ENCODE measurements at places on chromosomes 3 and 15.

GRCh38 chr15:58459560-58459959, 27.8 kb downstream of the LIPC start:
- DNase-seq: no peak

- no peak for DNase-seq
These were observed 95.3 kb downstream of the SEC22A start for GRCh38 chr3:123296836-123297626.

DNA sequence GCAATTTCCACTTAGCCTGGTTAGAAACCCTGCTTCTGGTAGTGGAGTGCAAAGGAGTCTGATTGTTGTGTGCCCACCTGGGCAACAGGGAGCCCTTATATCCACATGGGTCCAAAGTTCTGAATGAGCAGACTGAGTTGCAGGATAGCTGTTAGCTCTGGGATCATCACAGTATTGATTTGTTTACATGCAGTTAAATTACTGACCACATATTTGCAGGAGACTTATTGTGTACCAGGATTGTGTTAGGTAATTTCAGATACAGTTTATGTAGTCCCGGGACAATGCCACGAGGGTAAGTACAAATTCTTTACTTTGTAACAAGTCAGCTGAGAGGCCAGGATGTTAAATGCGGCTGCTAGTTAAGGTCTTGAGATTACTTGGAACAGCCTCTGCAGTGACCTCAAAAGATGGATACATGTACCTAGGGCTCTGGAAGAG, 18.8 kb downstream of the ARHGEF26 start:
- DNase-seq: no peak

DNA sequence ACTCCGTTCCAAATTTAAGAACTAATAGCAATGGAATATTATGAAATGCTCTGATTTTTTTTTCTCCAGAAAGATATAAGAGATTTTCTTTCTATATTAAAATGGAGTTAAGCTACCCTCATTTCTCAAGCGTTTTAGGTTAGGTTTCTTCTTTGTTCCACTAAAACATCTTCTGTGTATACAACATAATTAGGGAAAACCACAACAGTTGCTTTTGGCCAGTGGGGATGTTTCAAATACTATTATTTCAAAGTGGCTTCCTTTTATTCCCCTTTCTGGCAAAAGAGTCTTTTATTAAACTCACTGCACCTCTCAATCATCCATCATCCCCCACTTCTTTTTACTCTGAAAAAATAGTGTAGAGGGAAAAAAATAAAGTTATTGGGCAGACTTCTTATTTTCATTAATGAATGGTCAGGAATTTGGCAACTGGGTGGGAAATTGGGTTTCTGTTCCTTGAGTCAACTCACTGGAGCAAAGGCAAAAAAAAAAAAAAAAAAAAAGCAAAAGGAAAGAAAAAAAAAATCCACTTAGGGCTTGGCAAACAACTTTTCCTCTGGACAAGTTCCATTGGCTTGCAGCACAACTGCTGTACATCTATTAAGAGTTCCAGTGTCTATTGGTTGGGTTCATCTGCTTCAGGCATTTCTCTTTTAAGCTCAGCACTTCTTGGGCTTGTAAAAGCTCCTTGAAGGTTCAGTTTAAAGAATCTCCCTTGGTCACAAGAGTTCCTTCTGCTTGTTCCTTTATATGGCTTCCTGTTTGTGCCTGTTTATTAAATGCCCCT, 963.4 kb downstream of the ROBO1 start:
- DNase-seq: no peak

DNA sequence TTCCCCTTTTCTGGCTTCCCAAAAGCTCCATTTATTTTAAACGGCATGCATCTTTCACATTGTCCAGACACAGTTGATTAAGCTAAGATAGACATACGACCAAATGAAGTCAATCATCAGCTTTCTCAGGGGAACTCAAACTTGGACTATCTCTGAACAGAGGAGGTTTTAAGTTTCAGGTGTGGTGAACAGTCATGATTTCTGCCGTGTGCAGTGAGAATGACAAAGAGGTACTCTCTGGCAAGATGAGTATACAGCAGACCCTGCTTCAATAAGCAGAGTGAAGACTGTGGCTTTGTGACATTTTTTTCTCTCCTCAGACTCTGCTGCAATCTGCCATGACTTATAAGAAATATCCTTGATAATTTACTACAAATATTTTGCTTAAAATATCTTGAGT, 307.7 kb downstream of the CNTN6 start:
- no peak for DNase-seq

GRCh38 chr3:157086775-157087174, 73.2 kb downstream of the CCNL1 start:
- no peak for DNase-seq

GRCh38 chr15:59367022-59367451, 5.6 kb downstream of the MYO1E start:
- no peak for DNase-seq

DNA sequence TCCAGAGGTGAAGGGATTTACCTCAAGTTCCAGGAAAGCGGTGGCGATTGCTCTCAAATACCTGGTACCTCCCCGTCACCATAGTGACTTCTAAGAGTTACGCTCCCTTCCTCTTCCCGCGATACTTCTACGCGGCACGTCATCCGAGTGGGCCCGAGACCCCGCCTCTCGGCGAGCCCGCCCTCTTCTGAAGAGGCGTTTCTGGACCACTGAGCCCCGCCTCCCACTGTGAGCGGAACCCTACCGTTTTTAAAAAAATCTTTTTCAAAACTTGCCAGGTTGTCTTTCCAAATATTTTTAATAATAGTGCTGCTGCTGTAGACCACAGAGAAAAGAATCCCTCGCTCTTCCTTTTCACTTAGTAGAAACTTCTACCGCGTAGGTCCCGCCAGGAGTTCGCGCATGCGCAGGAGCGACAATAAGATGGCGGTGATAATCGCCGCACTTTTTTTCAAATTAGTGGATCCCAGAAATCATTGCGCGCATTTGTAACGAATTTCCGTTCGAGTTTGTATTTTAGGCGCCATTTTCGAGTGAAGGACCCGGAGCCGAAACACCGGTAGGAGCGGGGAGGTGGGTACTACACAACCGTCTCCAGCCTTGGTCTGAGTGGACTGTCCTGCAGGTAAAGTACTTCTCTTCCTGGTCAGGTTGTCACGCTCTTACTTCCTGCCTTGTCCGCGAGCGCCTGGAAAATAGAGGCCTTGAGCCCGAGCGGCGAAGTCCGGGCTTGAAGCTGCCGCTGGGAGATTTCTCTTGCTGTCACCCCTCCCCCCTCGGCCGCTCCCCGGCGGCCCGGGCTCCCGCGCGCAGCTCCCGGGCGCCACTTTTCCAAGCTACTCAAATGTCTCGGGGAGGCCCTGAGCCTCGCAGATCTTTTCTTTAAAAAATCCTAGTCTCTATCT, at the start of the genes IFT80 and SMC4:
IFT80 (minus strand) TSS at position 101 of the 905 bp plus-strand sequence. CDS start 14,625 bp downstream, outside the sequence.
SMC4 (plus strand) TSS at position 526 of the 905 bp plus-strand sequence. CDS start 1,177 bp downstream, outside the sequence.
- DNase-seq: peak; percentile 94

GRCh38 chr3:159859424-159859823, 129.2 kb upstream of the IL12A start:
- no peak for DNase-seq

GRCh38 chr15:63319065-63319464, 41.7 kb downstream of the APH1B start:
- DNase-seq: no peak

DNA sequence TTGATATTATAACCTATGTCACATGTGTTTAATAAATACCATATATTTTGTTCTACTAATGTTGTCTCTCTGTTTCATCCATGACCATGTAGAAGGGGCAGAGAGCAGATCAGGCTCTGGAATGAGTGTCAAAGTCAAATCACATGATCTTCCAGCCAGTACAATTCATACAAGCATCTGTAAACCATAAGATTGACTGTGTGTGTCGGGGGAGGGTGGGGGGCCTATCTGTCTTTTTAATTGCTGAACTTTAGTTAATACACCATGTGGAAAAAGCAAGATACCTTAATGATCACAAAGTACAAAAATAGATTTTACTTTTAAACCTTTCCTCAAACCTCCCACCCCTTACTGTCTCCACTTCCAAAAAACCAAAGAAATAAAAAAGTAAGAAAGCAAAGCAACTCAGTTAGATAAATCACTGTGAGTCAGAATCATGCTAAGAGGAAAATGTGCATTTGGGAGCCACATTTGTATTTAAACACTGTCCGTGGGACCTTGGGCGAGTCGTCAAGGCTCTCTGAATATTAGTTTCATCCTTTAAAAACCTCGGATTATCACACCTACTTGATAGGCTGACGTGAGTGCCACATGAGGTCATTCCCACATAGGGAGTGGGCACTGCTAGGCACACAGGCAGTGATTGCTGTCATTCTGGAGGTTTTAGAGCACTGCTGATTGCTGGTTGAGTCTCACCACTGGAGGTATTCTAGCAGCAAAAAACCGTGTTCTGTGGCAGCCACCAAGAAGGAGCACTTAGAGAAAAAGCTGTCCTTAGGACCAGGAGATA, 21.0 kb upstream of the POLR2M start:
- no peak for DNase-seq

DNA sequence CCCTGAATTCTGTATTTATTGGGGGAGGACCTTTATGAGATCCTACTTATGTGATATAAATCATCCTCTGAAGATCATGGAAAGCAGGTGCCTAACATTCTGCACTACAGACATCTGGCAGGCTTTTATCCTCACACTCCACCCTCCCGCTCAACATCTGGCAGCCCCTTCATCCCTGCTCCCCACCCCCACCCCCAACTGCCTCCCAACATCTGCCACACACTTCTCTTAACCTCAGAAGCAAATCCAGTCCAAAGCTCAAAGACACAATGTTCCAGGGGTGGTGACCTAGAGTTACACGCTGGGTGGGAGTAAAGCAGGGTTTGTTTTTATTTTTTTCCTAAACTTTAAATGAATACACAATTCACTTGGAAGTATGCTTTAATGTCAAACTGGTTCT, 184.5 kb upstream of the ATP11B start:
- no peak for DNase-seq

GRCh38 chr15:40128766-40129660, 20.3 kb upstream of the BMF start:
- no peak for DNase-seq

DNA sequence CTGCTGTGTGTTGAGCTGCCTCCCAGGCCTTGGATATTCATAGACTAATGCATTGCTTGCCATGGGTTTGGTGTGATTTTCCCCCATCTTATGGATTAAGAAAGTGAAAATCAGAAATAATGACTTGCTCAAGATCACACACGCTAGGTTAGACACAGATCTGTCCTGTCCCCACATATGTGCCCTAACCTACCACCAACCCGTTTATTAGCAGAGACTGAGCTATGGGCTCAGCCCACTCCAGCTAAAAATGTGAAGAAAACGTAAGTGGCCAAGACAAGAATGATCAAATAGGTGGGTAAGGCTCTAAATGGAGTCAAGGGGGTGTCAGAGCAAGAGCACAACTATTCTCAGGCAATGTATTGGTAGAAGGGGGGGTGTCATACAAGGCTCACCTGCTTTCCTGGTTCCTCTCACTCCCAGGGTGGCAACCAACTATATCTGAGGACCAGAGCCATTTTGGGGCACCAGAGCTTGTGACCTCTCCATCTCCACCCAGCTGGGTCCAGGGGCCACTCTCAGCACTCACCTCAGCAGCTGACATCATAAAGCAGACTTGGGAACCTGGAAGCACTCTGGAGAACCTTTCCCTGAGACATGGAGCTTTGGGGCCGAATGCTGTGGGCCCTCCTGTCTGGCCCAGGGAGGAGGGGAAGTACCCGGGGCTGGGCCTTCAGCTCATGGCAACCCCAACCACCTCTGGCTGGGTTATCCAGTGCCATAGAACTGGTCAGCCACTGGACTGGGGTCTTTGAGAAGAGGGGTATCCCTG, 1.4 kb downstream of the HEMK1 start:
- DNase-seq: no peak

GRCh38 chr3:5618170-5618569, 430.7 kb downstream of the EDEM1 start:
- DNase-seq: no peak

DNA sequence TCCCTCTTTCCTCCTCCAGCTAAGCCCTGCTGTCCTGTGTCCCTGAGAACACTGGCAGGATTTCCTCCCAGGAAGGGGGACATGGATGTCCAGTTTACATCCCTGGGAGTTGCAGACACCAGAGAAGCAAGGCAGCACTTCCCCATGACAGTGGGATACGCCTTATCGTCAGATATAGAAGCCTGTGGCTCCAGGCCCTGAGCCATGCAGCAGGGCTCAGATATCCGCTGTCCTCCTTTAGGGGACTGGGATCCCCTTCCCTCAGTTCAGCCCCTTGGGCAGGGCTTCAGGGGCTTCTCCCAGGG, 16.4 kb downstream of the CORO2B start:
- DNase-seq: no peak

GRCh38 chr15:40995656-40996055, 42.4 kb downstream of the CHAC1 start:
- no peak for DNase-seq

DNA sequence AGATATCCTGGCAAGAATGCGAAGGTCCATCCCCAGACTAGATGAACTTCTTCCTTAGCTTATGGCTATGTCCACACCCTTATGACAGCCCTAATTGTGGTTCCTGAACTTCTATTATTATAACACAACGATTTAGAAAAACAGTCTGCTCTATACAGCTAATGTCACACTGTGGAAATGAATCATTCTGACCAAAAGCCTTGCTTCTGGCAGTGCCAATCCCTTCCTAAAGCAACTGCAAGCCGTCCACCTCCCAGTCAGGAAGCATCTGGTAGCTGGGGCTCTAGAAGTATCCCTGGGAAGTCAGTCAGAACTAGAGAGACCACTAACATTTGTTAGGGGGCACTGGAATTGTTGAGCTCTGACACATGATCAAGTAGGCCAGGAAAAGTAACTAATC, 45.0 kb downstream of the MYO5A start:
- DNase-seq: no peak

DNA sequence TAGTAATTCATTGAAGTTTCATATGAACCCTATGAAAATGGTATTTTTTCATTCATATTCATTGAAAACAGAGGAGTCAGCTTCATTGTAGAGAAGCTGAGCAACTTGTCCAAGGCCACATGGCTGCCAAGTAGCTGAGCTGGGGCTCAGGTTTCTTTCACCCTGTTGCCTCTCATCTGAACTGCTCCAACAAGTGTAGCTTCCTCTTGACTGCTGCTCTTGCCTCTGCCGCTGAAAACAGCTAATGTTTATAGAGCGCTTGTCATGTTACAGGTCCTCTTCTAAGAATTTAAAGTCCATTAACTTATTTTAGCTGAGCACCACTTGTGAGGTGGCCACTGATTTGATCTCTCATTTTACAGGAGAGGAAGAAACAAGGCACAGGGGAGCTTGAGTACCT, 81.1 kb downstream of the PDCD6IP start:
- no peak for DNase-seq

DNA sequence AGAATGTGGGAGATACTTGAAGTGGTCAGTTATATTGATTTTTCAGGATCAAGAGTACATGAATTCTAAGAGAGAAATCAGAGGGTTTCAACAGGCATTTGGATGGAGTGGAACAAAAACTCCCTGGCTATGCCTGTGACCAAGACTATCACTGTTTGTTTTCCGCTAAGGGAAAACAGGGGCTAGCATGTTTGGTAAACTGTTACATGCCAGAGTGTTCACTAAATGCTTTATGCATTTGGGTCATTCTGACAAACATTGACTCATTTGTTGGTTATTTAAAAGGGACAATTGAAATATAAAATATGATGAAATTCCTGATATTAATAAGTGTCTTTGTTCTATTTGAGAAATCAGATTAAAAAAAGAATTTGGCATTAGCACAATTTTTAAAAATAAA, 603.9 kb upstream of the KCNMB2 start:
- DNase-seq: no peak

- no peak for DNase-seq
These were observed 1.5 kb downstream of the MRPL46 start for GRCh38 chr15:88465633-88466224.

GRCh38 chr15:39427705-39428104, 153.2 kb upstream of the THBS1 start:
- DNase-seq: no peak
